NCI-H1417 treated with DMSO at 0.1 percent for 48 hours (cell line): ENCODE measurements at places on chromosomes 1 and 21.

DNA sequence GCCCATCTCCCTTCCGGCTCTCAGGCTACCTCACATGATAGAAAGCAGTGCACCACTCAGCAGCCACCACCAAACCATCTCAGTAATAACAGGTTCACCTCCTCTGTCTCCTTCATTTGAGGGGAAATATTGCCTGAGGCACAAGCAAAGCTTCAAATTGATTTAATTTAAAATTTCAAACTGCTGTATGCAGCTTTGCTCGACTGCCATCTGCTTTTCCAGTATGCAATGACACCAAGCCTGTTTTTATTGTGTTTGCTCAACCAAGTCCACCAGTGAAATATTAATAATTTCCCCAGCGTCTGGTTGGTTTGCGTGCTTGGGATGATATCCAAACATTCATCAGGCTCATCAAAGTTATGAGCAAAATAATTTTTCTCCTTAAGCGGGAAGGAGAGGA is 552.4 kb upstream of the DAB1 start:
- DNase-seq, result no peak

DNA sequence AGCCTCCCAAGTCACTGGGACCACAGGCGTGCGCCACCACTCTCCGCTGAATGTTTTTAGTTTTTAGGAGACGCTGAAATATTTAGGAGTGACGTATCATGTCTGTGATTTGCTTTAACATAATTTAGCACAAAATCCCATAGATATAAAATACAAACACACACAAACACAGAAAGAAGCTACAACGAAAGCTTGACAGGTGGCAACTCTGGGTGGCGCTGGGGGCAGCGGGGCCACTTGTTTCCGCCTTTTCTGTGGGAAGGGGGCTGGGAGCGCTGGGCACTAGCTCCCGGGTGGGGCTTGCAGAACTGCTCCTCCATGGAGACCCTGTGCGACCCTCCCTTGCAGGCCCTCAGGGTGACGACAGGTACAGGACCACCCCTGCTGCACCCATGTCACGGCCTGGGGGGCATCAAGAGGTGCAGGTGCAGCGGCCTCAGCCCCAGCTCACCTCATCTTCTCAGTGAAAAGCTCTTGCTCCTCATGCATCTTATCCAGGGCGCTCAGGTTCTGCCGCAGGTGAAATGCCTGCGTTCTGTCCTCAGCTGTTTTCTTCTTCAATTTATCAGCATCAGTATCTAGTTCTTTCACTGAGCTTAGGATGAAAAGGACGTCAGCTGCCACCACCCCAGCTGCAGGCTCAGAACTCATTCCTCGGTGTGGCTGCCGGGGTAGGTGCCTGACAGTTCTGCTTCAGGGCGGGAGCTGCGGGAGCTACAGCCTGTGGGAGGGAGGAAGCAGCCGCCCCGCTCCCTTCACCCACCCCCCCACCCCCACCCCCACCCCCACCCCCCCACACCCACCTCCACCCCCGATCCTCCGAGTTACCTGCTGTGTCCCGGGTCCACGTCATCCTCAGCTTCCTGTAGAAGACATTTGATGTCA is 15.3 kb downstream of the CFAP74 start:
- no peak for DNase-seq

GRCh38 chr1:180310095-180310494 is 80.0 kb downstream of the LHX4 start:
- DNase-seq, result no peak

DNA sequence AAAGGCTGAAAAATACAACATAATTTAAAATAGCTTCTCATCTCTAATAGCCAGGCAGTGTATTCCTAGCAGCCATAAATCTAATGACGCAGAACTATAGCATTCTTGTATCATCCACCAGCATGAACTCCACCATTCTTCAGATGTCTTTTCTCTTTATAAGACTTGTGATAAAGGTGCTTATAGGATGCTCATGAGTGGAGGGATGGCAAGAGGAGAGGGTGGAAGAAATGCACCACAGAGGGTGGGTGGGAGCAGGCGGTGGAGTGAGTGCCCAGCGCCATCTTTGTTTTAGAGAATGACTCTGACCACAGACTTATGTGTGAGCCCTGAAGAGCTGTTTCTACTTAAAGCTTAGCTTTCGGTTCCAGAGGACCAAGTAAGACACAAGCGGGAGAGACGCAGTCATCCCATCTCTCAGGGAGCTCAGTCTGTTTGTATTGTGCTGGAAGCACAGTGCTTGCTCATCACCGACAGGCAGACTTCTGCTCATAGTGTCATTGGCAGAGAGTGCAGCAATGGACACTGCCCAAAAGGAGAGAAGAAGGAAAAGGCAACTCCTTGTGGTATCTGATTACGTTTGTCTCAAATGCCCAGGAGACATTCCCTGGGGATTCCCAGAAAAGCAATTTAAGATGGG is 65.6 kb downstream of the KCNJ15 start:
- no peak for DNase-seq

- DNase-seq, result no peak
Measured at GRCh38 chr1:56934430-56935060, 31.3 kb downstream of the C8B start.

DNA sequence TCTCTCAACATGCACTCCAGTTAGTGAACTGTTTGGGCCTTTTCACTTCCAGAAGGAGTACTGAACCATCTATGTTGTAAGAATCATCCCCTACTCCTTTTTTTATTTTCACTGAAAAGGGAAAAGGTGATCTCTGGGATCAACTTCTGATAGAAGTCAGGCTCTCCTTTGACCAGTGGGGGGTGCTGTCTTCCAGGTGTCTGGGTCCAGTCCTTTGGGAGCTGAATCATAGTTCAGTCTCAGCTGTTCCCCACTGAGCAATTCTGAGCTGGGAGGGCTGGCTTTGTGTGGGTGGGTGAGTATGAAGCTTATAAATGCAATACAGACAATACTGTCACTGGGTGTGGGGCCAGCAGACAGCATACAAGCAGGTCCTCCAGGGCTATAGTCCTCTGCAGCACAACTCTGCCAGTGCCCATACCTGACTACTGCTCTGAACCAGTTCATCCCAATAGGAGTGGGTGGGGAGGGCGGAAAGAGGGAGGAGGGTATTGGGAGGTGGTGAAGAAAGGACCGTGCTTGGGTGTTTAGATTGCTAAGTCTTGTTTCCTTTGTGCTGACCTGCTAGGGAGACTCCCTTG is 12.5 kb upstream of the SARS1 start:
- no peak for DNase-seq

GRCh38 chr1:159554261-159554660 is 18.5 kb upstream of the OR10J5 start:
- no peak for DNase-seq

GRCh38 chr21:25283720-25284119 is 323.6 kb downstream of the MRPL39 start:
- no peak for DNase-seq

DNA sequence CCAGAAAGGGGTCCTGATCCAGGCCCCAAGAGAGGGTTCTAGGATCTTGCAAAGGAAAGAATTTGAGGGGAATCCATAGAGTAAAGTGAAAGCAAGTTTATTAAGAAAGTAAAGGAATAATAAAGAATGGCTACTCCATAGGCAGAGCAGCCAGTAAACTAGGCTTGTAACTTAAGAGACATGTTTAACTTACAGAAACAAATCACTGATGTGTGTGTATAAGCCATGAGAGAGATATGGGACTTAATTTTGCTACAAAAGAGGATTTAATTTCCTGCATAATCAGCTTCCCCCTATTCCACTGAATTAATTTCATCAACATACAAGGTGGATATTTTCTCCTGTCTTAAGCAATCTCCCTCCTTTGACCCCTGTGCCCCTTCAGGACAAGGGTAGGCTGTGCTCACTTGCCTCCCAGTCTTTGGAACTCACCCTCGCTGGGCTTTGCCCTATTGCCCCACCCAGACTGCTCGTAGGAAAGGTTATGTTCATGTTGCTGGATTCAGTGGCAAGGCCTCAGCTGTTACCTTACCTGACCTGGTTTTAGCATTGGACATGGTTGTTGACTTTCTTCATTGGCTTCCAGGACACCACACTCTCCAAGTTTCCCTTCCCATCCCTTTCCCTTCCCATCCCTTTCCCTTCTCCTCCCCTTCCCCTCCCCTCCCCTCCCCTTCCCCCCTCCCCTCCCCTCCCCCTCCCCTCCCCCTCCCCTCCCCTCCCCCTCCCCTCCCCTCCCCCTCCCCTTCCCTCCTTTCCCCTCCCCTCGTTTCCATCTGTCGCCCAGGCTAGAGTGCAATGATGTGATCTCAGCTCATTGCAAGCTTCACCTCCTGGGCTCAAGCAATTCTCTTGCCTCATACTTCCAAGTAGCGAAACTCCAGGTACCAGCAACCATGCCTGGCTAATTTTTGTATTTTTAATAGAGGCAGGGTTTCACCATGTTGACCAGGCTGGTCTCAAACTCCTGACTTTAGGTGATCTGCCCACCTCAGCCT is 44.6 kb downstream of the TBCE start:
- no peak for DNase-seq

DNA sequence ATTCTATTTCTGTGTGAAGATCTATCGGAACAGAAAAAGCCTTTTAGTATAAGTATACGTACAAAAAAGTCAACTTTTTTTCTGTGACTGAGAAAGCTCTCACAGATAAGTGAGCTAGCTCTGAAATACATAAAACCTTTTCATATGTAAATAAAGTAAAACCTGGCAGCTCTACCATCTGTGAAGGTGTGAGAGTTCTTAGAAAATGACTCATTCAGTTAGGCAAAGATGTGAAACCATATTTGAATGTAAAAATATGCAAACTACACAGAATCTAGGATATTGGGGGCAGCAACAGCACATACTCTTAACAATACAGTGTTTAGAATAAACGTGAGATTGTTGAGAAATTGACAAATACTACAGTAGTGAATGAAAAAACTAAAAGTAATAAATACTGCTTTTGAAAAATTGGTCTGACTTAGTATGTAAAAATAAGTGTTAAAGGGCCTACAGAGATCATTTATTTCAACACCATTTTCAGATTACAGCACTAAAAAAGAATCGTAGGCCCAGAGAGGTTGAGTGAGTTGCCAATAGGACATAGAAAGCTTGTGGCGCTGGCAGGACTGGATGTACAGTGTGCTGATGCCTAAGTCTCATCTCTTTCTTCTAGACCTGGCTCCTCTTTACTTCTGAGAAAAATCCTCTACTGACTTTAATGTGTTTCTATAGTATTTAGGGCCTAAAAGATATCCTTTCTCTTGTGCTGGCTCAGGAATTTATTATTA is 19.8 kb downstream of the ATP6V1G3 start:
- no peak for DNase-seq

- DNase-seq, result no peak
Measured at GRCh38 chr1:171206978-171207355, 21.9 kb downstream of the FMO2 start.

- no peak for DNase-seq
Measured at GRCh38 chr21:45831991-45832740, 149.4 kb upstream of the COL6A1 start.

DNA sequence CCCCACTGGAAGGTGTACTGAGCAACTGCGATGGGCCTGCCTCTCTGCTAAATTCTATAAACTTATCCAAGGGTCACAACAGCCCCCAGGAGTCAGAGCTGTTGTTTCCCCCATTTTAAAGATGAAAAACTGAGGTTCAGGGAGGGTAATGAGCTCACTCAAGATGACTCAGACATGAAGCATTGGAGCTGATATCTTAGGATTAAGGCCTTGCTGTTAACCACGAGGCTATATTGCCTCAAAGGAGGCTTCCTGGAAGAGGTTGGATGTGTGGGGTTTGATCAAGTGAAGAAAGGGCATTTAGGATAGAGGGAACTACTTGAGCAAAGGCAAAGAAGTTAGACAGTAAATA is 6.7 kb downstream of the LDLRAP1 start:
- no peak for DNase-seq

DNA sequence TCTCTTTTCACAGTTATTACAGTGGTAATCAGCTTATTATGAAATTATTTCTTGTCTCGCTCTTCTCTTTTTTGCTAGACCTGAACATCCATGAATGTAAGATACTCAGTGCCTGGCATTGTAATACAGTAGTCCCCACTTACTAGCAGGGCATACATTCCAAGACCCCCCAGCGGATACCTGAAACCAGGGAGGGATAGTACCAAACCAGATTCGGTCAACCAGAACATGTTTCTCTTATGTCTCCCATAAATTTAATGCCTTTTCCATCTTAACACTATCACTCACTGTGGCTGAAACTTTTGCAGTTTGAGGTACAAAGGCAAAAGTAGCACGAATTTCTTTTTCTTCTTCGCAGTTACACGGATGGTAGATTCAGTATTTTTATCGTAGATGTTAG is 24.6 kb upstream of the B3GALT2 start:
- no peak for DNase-seq

DNA sequence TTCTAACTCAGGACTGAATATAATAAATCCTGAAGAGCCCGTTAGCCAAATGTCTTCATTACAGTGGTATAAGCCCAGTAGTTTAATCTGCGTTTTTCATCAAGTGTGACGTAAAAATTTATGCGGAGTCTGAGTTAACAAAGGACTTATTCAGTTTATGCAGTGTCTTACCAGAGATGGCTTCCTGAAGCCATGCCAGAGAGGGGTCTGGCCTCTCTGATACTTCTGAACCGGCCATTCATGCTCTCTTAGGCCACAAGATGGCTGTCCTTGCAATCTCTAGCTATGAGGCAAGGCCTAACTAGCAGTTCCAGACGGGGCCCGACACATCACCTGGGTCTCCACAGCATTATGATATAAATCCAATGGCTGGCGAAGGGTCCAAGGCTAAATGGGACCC is 101.4 kb downstream of the TEX35 start:
- DNase-seq, result no peak

DNA sequence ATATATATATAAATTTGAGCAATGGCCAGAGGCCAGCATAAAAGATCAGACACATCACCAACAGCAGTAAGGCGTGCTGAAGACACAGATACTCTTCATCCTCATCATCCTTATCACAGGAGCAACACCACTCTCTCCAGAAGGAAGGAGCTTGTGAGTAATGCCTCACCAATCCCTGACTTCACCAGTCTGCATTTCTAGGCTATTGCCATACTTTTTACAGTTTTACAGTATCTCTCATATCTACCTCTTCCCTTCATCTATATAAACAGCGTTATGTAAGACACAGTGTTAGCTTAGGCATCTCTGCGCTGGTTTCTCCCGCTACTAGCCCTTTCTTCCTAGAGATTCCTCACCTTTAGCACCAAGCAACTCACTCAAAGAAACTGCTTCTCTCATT is 2.4 kb upstream of the ABL2 start:
- no peak for DNase-seq

DNA sequence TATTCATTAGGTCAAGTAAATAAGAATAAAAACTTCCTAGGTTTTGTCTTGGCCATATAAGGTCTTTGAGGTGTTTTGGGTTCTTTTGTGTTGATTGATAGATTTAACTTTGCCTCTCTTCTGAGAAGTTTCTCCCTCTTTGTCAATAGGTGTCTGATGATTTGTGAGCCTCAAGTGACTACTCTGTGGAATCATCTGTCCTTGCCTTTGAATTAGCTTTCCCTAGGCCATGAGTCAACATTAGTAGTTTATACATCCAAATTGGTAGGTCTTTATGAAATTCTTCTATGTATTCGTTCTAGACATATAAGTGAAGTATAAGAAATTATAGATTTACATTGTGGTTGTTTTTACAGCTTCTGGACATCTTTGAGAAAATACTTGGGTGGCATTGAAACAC is 864.4 kb downstream of the USP25 start:
- DNase-seq, result no peak

GRCh38 chr1:245999697-246000637 is 507.1 kb downstream of the SMYD3 start:
- no peak for DNase-seq

- no peak for DNase-seq
Measured at GRCh38 chr1:61538228-61538627, 186.7 kb downstream of the TM2D1 start.

GRCh38 chr1:239417986-239418640 is 31.7 kb downstream of the CHRM3 start:
- DNase-seq, result no peak

- DNase-seq, result no peak
Measured at GRCh38 chr1:55589671-55590297, 374.6 kb upstream of the USP24 start.
